Activated gamma-delta T cell treated with Interleukin-2 at 50 U/mL for 16 hours (primary cell): ENCODE measurements at places on chromosomes 2 and 18.

- DNase-seq: no peak
Observed at GRCh38 chr2:5692561-5693286, 540 bp downstream of the SOX11 start.

- DNase-seq: no peak
Observed at GRCh38 chr2:120367221-120367620, 21.3 kb downstream of the INHBB start.

DNA sequence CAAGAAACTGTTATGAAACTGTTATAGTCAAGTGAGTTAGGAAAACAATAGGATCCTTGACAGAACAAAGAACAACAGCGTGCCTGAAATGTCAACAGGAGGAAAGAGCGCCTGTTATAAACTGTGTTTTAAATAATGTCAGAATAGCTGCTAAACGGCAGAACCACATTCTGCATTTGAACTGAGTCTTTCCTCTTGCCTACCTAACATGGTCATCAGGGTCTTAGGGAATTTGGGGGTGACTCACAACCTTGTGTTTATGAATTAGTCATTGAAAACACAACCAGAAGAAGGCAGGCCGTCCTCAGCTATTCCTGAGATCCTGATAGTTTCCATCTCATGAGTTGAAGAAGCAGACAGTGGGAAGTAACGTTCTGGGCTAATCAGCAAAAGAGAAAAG is 222.0 kb upstream of the FN1 start:
- DNase-seq: no peak

GRCh38 chr2:118350621-118351020 is 262.4 kb downstream of the INSIG2 start:
- no peak for DNase-seq

DNA sequence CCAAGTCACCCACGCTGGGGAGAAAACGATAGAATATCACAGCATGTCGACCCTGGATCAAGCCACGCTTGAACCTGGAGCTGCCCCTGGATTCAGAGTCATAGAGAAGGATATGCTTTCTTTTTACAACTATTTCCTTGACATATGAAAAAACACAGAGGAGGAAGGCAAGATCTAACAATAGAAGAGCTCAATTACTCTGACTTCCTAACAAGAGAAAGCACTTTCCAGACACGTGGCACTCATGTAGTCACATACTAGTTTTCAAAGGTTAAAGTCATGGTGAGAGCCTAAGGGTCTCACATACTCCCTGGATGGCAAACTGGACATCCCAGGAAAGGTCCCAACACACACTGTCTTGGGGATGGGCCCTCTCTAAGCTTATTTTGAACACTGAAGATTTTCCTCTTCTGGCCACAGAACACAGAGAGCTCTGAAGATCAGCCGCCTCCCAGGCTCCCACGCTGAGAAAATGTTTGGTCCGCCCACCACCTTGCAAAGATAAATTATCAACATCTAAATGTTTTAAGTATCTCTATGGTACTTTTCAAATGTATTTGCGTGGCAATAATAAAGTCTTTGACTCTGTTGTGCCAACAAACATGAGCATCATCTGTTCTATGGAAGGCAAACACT is 4.9 kb downstream of the PXDN start:
- DNase-seq: no peak

GRCh38 chr2:84902526-84902925 is 2.9 kb upstream of the TMSB10 start:
- no peak for DNase-seq

DNA sequence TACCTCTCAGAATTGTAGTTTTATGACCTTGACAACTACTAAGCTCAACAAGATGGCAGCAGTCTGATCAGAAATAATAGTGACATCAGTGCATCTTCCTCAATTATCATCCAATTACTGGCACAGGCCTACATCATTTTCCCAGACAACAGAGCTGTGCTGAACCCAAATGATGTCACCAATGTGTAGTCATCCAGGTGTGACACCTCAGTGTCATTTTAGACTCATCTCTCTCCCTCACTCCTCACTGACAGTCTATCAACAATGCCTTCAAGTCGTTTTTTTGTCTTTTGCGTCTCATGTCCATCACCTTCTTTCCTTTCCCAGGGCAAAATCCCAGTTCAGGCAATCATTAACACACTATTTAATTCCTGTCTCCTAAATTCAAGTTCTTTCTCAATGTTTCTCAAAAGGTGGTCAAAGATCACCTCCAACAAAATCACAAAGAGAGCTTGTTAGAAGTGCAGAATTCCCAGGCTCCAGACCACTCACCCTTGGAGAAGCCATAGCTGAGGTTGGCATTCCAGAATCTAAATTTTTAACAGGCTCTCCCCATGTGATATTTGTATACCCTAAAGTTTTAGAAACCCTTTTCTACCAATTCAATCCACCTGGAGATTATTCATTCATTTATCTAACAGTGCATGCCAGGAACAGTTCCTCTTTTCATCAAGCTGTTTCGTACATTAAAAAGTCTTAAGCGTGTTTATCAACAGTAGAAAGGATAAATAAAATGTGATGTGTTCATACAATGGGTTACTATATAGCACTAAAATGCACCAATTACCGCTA is 125.3 kb upstream of the KLF7 start:
- no peak for DNase-seq

- DNase-seq: no peak
Observed at GRCh38 chr18:39259736-39260135, 1694.1 kb upstream of the CELF4 start.

GRCh38 chr2:74181739-74182138 is 3.1 kb upstream of the MOB1A start:
- no peak for DNase-seq

DNA sequence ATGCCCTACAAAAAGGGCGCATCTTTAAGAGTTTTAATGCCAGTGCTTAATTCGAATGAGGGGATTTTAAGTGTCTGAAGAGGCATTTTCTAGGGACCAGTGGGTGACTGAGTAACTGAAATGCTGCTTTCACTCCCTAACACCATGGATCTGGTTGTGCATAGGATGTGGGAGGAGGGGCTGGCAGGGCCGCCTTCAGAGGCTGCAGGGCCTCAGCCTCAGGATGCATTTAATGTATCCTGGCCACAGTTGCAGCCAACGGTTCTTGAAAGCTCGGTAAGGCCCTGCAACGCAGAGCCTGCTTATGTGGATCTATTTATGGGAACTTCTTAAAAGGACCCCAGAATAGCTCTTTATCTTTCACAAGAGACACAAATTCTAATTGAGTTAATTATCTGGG is 25.8 kb upstream of the IL18RAP start:
- no peak for DNase-seq

DNA sequence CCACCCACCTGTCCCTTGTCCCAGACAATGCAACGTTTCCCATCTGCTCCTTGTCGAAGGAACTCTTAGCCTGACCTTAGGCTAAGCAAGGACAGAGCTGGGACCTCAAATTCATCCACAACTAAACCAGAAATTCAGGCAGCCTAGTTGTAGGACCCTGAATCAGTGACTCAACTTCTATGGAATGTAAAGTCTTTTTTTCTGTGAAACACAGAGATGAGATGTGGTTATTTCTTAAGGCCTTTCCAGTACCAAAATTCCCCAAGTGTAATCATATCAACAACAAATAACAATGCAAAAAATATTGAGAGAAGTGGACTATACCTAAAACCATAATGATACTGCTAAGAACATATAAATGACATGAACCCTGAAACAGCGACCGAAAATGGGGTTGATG is 46.7 kb downstream of the EN1 start:
- DNase-seq: no peak
